ENCODE measurements at places on chromosomes 2 and 18.

DNA sequence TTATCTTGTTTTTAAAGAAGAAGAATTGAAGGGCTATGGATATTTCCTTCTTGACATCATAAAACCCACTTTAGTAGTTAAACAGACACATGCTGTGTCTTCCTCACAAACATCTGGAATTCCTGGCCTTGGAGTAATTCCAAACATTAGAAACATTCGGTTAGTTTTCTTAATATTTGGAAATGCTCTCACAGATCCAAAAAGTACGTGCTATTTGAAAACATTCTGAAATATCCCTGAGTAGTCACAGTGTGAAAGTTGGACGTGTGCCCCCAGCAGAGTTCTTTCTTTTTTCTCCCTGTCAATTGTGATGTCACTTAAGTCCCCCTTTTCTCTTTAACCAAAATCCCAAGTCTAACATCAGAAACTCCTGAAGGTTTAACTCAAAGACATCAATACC is 91.3 kb downstream of the ANTXR1 start:
- DNase-seq = no peak

- no peak for DNase-seq
Observed at GRCh38 chr2:464562-465309, 176.8 kb upstream of the ALKAL2 start.

- no peak for DNase-seq
Observed at GRCh38 chr18:8801263-8801901, 96.0 kb downstream of the MTCL1 start.

DNA sequence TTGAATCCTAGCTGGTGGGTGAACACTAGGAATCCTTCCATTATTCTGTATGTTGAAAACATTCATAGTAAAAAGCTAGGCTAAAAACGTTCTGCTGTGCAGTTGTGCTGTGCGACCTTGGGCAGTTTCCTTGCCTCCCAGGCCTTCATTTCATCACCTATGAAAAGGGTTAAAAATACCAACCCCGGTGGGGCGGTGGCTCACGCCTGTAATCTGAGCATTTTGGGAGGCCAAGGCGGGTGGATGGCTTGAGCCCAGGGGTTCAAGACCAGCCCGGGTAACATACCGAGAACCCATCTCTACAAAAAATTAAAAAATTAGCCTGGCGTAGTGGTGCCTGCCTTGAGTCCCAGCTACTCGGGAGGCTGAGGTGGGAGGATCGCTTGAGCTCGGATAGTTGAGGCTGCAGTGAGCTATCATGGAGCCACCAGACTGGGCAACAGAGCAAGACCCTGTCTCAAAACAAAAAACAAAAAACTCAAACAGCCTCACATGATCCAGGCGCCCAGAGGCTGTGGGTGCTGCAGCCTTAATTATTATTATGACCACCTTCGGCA is 2.9 kb upstream of the RRM2 start:
- no peak for DNase-seq

DNA sequence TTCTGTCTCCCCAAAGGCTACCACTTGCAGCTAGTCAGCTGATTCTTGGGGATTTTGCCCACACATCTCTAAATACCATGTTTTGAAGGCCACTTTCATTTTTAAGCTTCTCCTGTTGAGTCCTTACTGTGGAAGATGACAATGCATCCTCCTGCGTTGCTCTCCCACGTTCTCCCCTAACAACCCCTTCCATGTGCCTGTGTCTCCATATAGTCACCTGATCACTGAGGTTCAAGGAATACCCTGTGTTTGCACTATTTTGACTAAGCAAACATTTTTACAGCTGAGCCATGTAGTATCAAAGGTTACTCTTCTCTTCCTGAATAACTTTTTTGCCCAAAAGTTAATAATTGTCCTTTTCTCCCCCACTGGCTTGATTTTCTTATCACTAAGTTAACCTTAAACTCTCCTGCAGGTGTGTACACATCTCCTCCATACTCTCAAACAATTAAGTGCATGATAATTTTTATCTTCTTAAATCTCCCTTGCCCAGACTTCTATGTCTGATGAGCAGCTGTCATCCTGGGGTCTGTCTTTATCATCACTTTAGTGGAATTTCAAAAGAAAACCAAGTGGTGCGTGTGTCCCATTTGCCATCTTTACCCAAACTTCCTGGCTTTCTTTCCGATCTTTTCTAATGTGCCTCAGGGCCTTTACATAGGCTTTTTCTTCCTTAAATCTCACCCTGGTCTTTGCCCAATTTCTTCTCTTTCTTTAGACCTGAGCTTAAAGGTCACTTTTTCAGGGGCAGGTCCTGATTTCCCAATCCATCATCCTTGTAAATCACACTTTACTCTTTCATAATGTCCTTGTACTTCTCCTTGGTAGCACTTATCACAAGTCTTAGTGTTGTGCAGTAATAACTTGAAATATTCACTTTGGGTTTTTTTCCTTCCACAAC is 85.2 kb upstream of the SPATS2L start:
- DNase-seq = no peak

DNA sequence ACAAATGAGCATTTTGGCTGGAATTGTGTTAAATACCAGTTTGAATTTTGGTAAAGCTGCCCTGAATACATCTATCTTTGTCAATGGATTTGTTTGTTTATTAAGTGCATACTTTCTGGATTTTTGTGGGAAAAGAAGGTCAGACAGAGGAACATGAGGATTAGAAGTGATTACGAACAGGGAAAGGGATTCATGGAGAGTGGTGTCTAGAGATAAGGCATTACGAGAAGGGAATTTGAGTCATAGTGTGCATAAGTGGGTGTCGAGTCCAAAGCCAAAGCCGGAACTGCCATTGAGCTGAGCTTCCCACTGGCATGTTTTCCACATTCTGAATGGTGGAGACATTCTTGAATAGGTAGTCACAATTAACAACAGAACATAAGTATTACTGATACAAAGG is 68.9 kb upstream of the EFEMP1 start:
- DNase-seq = no peak

DNA sequence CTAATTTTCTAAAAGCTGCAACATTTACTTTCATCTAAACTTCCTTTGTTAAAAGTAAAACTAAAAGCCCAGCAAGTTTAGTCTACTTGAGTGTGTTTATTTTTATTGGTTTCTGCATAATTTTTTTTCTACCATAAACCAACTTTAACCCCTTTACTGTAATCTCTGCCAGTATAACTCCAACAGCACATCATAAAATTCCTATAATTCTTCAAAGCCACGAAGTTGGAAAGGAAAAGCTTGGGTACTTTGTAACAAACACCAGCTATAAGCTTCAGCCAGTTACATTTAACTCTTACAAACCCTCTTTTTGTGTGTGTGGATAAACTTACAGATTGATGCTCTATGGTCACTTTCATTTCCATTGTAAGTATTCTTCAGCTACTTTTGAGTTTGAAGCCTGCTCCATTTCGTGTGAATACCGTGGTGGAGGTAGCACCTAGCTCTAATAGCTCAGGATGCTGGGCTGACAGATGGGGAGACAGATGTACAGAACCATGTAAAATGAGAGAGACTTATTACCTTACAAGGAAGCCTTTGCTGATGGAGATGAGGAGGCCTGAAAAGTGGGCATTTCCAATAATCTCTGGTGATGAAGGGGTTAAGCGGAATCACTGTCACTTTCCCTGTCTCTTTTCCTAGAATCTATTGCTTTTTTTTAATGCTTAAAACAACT is 42.5 kb downstream of the ZEB2 start:
- DNase-seq = no peak

- no peak for DNase-seq
Observed at GRCh38 chr18:10381951-10382350, 72.5 kb upstream of the APCDD1 start.

- DNase-seq = no peak
Observed at GRCh38 chr2:12717191-12718014, 667 bp downstream of the TRIB2 start.

DNA sequence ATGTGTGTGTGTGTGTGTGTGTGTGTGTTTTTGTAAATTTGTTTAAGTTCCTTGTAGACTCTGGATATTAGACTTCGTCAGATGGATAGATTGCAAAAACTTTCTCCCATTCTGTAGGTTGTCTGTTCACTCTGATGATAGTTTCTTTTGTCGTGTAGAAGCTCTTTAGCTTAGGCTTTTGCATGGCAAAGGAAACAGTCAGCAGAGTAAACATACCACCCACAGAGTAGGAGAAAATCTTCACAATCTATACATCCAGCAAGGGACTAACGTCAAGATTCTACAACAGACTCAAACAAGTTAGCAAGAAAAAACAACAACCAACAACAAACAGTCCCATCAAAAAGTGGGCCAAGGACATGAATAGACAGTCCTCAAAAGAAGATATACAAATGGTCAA is 336.7 kb upstream of the ATP5MC3 start:
- DNase-seq = no peak

DNA sequence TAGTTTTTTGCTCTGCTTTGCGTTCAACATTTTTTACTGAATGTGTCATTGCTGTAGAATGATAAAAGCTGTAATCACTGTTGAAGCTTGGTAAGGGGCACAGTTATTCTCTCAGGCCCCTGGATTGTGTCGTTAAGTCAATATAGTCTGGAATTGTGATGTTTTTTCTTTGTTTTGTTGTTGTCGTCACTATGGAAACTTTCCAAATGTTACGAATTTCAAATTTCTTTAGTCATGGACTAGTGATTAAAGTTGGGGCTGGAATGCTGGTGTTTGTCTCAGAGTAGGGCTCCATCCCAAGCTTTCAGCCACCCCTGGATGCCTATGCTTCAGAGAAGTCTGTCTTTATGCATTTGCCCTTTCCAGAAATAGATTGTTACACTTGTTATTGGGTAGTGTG is 287.2 kb downstream of the CDH19 start:
- no peak for DNase-seq

DNA sequence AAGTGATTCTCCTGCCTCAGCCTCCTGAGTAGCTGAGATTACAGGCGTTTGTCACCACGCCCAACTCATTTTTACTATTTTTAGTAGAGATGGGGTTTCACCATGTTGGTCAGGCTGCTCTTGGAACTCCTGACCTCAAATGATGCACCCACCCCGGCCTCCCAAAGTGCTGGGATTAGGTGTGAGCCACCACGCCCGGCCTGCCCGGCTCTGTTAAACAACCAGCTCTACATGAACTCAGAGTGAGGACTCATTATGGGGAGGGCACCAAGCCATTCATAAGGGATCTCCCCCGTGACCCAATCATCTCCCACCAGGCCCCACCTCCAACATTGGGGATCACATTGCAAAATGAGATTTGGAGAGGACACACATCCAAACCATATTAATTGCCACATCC is 8.8 kb downstream of the ATIC start:
- DNase-seq = no peak

DNA sequence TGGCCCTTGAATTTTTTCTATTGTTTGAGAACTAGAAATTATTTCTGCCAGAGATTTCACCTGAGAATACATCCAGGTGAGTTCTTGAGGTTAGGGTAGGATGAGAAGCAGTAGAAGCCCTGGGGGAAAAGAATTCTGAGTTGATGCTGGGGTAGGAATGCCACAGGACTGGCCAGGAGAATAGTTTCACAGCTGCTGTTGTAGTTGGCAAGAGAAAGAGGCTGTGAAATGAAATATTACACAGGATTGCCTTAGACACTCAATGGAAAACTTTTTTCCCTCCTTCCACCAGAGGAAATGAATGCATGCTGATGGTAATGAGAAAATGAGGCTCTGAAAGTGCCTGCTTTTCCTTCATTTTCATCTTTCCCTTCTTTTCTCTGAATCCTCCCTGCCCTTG is 54.6 kb downstream of the PRKCE start:
- DNase-seq = no peak

GRCh38 chr2:221780281-221780688 is 208.2 kb upstream of the EPHA4 start:
- no peak for DNase-seq

- no peak for DNase-seq
Observed at GRCh38 chr18:39960550-39960949, 1994.5 kb upstream of the PIK3C3 start.

- no peak for DNase-seq
Observed at GRCh38 chr2:236162031-236162845, 5.9 kb downstream of the GBX2 start.

DNA sequence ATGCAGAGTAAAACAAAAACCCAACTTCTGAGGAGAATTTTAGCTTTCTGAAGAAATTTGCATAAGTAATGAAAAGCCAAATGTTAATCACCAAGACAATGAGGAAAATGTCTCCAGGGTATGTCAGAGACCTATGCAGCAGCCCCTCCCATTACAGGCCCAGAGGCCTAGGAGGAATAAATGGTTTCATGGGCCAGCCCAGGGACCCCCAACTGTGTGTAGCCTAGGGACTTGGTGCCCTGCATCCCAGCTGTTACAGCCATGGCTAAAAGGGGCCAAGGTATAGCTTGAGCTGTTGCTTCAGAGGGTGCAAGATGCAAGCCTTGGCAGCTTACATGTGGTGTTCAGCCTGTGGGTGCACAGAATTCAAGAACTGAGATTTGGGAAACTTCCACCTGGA is 1256.9 kb upstream of the PIK3C3 start:
- no peak for DNase-seq

All from HCT116 (cell line).